ENCODE measurements at places on chromosomes 3 and 15.

DNA sequence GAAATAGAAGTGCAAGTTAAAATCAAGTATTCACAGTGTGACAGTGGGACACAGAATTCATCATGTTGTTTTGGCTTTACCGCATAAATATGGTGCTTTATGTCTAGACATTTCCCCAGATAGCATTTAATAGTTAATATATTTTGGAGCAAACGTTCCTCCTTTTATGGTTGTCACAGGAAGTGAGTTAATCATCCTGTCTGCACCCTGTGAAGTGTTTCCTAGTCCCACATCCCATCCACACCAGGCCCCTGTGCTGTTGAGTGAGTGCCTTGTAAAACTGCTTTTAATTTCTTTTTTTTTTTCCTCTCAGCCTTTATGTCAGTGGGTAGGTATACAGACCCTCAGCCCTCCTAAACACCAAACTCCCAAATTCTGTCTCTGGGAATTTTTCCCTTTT, 393.7 kb downstream of the FEZF2 start:
- no peak for DNase-seq

DNA sequence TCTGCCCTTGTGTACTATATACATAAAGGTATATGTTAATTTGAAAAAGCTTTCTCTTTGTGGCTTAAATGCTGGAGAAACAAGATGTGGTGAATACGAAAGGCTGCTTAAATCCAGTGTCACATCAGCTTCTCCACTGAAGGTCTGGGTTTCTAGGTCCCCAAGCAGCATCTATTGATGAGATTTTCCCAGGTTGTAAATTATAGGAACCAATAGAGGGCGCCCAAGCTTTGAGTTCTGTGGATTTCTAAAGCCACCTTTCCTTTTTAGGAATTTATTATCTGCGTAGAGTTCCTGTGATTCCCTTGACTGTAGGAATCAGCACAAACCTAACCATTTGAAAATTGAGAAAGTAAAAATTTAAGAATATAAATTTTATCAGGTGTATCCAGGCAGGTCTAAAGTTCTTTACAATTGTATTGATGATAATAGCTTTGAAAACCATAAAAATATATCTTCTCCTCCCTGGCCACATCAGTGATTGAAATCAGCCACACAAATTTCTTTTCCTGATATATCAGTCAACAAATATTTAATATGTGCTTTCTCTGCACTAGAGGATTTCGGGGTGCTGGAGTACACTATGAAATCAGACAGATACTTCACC, 88.3 kb upstream of the ADAMTSL3 start:
- peak; percentile 3 for DNase-seq

DNA sequence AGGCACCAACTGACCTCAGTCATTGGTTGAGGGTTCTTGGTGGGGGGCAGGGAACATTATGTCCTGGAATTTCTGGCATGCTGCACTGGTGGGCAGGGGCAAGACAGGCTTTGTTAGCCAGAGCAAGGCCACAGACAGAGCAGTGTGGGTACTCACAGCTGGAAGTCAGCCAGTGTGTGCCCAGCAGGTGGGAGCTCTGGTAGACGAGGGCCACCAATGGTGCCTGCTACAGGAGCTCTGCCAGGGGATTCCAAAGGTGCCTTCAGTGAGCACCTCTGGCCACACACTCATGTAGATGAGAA, 31.3 kb downstream of the CYP8B1 start:
- no peak for DNase-seq

- no peak for DNase-seq
Measured at GRCh38 chr3:178808748-178809147, 262.9 kb downstream of the ZMAT3 start.

GRCh38 chr15:56040081-56041035, 46.9 kb upstream of the NEDD4 start:
- DNase-seq = peak; percentile 88

DNA sequence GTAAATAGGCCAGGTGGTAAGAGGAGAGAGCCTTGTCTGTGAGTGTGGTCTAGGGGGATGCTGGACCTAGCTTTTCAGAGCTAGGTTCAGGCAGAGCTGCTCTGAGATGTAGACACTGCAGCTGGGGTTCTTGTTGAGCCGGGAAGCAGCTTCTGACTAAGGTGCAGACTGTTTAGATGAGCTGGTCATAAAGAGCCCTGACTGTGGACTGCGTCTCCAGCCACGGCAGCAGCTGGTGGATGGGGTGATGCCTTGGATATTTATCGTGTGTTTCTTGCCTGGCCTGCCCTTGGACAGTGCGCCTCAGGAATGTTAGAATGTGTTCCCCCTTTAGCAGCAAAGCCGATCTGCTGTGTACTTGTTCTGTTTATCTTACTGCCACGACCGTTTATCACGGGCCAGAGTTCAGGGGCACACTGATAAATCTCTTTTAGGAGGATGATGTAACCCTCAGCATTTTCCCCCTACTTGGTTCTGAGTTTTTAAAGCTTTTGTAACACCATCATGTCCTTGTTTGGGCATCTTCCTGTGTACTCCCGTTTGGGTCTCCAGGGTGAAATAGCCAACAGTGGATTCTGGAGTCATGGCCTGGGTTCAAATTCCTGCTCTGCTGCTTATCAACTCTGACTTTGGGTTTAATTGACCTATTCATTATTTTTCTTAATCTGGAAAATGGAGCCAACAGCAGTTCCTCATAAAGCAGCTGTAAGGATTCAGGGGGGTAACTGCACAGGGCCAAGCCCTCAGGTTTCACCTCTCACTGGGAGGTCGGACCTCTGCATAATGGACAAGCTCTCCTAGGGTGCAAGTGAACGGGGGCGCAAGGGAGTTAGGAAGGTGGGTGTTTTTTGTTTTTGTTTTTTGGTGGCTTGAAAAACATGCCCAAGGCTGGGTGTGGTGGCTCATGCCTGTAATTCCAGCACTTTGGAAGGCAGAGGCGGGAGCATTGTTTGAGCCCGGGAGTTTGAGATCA, 51.4 kb downstream of the FLNB start:
- no peak for DNase-seq

- DNase-seq = no peak
Measured at GRCh38 chr3:123390865-123391600, 57.9 kb downstream of the ADCY5 start.

DNA sequence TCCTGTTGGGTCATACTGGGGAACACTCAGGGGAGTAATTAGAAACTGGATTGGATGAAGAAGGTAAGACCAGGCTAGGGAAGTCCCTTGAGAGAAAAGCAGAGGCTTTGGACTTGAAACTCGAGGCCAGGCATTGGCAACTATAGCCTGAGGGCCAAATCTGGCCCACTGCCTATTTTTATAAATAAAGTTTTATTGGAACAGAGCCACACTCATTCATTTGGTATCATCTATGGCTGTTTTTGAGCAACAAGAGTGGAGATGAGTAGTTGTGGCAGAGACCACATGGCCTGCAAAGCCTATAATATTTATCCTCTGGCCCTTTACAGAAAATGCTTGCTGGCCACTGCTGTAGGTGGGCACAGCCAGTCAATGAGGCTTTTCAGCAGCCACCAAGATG, 301.4 kb downstream of the UACA start:
- DNase-seq = no peak

DNA sequence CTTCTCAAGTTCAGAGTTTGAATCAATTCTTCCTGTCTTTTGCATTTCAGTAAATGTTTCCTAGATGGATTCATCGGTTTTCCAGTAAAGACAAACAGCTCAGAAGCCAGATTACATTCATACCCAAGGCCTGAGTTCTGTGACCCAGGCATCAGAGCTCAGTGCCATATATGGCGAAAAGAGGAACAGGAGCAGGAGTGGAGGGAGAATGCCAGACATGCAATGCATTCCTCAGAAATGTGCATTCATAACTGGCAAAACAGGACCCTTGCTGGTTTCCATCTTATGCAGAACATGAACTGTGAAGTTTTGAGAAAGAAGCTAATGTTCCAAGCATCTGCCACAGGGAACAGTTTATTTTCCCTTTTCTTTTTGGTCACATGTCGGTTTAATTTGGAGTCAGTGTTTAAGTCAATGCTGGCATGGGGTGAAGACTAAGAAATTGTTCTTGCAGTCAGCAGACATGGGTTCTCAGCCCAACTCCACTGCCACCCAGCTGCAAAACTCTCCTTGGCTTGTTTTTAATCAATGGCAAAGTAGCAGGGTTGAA, 116.5 kb downstream of the LPP start:
- DNase-seq = no peak

GRCh38 chr3:25460751-25461150, 32.7 kb downstream of the RARB start:
- no peak for DNase-seq

- no peak for DNase-seq
Measured at GRCh38 chr3:73699327-73699726, 74.6 kb upstream of the PDZRN3 start.

DNA sequence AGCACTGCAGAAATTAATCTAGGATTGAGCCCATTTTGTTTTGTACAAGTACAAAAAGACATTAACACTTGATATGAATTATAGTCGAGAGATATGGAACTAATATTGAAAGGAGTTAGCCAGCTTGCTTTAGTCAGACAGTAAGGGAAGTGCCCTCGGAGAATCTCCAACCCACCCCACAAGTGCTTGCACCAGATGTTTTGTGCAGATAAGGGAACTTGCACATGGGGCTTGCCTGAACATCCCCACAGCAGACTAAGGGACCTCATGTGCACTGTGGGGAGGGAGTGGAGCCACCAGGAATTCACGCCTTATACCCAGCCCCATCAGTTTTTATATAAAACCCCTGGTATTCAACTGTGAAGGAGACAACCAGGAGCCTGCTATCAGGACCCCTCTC, 122.3 kb downstream of the EFHB start:
- DNase-seq = no peak

Data from NCI-H2171 treated with DMSO at 0.1 percent for 48 hours (cell line).